ENCODE measurements at places on chromosomes 1 and 21. TPM values are rescaled to one million over a fixed set of nuclear protein-coding genes. Genes with fewer than 3 reads are reported as not detected.

DNA sequence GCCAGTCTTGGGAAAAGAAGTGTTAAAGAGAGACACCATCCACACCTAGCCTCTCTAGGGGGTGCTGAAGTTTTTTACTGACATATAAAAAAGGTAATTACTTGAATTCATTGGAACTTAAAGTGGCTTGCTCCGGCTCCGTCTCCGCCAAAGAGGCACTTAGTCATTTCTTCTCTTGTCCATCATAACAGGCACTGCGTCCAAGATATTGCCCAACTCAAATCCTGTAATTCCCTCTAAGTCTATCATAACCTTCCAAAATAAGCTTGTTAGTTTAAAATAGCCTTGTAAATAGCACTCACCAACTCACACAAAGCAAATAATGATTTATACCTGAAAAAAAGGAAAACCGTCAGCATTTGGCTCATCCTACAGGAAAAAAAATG, 160.5 kb downstream of the ZBTB18 start:
- DNase-seq = no peak

GRCh38 chr1:161721738-161722343, 497 bp downstream of the FCRLB start:
- DNase-seq = no peak

GRCh38 chr1:97869441-97869840, 51.4 kb downstream of the DPYD start:
- no peak for DNase-seq

GRCh38 chr1:170273291-170274130, 127.8 kb downstream of the NTMT2 start:
- DNase-seq = no peak

- no peak for DNase-seq
Observed at GRCh38 chr1:76611770-76612445, 255.4 kb upstream of the ST6GALNAC5 start.

- DNase-seq = no peak
Observed at GRCh38 chr1:167635941-167636340, 5.9 kb downstream of the RCSD1 start.

- no peak for DNase-seq
Observed at GRCh38 chr1:10642403-10643080, 153.9 kb downstream of the CASZ1 start.

DNA sequence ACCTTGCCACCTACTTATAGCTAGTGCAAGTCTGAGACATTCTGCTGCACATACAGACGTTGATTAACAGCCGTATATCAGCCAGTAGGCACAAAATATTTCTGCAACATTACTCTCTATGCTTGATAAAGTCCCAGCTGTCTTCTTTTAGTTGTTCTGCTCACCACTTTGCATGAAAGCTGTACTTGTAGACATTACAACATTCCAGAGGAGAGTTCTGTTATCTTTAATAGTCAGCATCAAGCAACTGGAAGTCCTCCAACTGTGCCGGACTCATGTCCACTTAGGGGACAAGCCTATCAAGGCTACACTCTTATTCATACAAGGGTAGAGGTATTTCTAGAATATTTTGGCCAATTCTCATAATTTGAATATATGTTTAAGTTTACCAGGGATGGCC, 50.0 kb downstream of the CACHD1 start:
- DNase-seq = no peak

GRCh38 chr1:3785456-3786157, 10.7 kb downstream of the LRRC47 start:
- DNase-seq = no peak

- DNase-seq = no peak
Observed at GRCh38 chr1:46585312-46585938, 18.6 kb downstream of the MKNK1 start.

GRCh38 chr1:204503122-204503912, 8.7 kb upstream of the PIK3C2B start:
- DNase-seq = no peak

DNA sequence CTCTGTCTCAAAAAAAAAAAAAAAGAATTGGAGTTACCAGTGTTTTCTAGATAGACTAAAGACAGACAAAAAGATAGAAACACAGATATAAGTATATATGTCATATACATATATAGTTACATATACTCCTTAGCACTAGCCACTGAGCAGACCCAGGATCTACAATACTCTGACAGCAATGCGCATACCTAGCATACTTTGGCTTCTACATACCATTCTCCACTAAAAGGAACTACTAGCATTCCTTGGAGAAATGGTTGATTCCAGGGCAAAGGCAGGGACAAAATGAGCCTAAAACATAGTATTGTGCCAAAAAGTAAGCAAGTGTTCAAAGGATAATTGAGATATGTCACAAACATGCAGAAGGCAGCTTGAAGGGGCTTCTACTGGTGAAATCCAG, 22.7 kb downstream of the SYNJ1 start:
- no peak for DNase-seq

The FCRL2 gene
- not detected for total RNA-seq

The PGLYRP3 gene
- not detected for total RNA-seq

The ETV3L gene
- total RNA-seq = not detected

The LRRC53 gene
- not detected for total RNA-seq

The ST6GALNAC5 gene
- total RNA-seq = not detected

The FMO1 gene
- not detected for total RNA-seq

The MX2 gene
- 0.59 TPM for total RNA-seq

The ATAD3C gene
- 0.20 TPM for total RNA-seq
